ENCODE measurements at places on chromosomes 2 and 18. TPM values are rescaled to one million over a fixed set of nuclear protein-coding genes. Genes with fewer than 3 reads are reported as not detected.

Gene CCDC195
- not detected for total RNA-seq

Gene SCLY
- 32.1 TPM for total RNA-seq

Gene ZNF804A
- not detected for total RNA-seq

Gene PAX8
- total RNA-seq: 118 TPM

Gene RFX8
- total RNA-seq: 0.25 TPM

Gene GPR17
- not detected for total RNA-seq

Gene SERPINE2
- 84.9 TPM for total RNA-seq

Gene SLC16A14
- 2.8 TPM for total RNA-seq

Gene BUB1
- 10.2 TPM for total RNA-seq

Gene ARHGAP28
- total RNA-seq: 4.6 TPM

Gene DSG1
- not detected for total RNA-seq

Gene SLC38A11
- 0.46 TPM for total RNA-seq

Gene SPC25
- 2.0 TPM for total RNA-seq

Gene CENPA
- 2.4 TPM for total RNA-seq

Gene LAMA1
- 29.5 TPM for total RNA-seq

Gene FOXI3
- 0.21 TPM for total RNA-seq

Measured in kidney epithelial cell (primary cell).